ENCODE measurements at places on chromosomes 2 and 18.

- DNase-seq = no peak
Measured at GRCh38 chr18:63264871-63265270, 54.7 kb downstream of the BCL2 start.

DNA sequence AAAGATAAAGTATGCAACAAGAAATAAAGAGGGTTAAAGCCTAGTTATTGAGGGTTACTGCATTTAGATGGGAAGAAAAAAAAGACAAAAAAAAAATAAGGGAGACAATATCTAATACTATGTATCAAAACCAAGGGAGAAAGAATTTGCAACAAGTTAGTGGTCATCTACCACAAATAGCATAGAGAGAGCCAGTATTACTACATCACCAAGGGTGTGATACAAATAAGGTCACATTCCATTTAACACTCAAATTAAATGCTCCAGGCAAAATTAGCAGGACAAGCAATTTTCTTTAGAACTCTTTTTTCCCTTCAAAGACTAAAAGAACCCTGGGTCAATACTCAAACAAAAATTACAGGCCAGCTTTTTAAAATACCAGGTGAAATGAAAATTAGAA lies 115.1 kb upstream of the GULP1 start:
- DNase-seq = no peak

- DNase-seq = no peak
Measured at GRCh38 chr2:215421859-215422461, 13.9 kb downstream of the FN1 start.

DNA sequence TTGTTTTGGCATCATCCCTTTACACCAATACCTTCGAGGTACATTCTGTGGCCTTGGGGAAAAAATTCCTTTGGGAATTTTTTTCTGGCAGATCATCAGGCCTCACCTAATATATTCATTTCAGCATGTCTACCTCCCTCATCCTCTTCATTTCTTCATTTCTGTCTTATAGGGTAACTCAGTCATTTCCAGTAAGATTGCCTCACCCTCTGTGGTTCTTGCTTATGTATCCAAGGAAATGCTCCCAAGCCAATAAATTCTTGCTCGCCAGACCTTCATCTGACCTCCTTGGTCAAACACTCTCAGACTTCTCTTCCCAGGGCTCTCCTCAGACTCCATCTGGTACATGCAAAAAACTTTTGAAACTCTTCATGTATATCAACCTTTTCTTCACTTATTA lies 265.6 kb downstream of the TMX3 start:
- DNase-seq = no peak

DNA sequence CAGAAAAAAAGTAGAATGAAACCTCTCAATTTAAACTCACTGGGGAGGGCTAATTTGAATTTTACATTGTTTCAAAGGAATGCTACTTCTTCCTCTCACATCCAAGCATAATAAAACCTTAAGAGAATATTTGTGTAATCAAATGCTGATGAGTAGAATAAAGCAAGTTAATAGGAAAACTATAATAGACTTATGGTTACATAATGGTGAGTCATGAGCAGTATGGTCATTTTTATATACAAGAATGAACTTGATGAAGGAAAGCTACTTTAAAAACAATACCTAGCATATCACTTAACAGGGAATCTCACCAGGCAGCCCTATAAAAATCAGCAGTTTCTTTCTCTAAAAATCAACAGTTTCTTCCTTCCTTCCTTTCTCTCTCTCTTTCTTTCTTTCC lies 80.3 kb downstream of the VSNL1 start:
- no peak for DNase-seq

GRCh38 chr2:197137231-197137630 lies 173.3 kb downstream of the ANKRD44 start:
- DNase-seq = no peak

- no peak for DNase-seq
Measured at GRCh38 chr18:63686871-63687270, 15.9 kb upstream of the SERPINB11 start.

DNA sequence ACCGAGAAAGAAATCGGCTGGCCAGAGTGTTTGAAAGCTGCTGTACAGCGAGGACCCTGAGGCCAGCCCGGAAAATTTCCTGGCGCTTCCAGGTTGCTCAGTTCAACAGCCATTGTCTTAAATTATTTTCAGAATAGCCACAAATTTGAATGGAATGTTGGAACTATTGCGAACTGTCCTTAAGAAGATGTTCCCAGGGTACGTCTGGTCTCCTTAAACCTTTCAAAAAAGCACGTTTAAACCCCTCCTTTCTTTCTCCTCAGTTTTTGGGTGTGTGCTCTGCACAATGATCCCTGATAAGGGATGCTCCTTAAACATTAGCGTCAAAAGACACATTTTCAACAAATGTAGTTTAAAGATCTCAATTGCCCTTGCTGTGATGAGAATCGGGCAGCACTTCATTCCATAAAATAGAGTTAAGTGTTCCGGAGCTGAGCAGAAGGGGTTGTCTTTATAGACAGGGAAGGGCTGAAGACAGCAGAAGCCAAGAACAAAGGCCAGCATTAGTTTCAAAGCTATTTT lies 14.5 kb upstream of the LPIN2 start:
- no peak for DNase-seq

GRCh38 chr18:59455728-59456276 lies 96.7 kb upstream of the LMAN1 start:
- DNase-seq = no peak

DNA sequence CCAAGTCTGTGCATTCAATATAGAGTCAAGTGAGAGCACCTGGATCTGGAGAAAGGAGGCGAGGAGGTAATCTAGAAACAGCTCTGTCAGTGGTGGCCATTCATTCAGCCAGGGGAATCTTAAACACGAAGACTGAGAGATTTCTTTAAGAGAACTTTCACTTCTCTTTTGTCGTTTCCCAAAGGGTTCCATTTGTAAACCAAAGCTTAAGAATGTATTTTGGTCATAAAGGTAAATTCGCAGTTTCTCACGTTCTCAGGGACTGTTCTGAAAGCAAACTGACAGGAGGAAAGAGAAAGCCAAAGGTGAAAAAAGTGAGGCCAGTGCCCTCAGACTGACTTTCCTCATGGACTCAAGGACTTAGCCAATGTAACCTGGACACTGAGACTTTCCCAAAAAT lies 513.5 kb downstream of the CMPK2 start:
- no peak for DNase-seq

DNA sequence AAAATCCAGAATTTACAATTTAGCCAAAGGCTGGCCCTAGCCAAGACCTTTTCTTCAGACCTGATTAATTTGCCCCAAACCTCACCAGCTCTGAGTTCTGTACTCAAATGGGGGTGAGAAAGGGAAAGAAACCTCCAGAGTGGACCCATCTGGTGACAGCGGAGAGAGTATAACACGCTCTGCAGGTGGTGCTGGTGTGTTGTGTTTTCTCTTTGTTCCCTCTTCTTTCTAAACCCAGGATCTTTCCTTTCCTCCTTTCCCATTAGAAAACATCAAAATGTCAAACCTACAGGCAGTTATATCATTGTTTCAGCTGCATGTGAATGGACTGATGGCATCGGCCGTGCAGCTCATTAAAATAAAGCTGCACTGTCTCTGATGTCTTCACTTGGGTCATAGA lies 253.2 kb upstream of the SP5 start:
- no peak for DNase-seq

DNA sequence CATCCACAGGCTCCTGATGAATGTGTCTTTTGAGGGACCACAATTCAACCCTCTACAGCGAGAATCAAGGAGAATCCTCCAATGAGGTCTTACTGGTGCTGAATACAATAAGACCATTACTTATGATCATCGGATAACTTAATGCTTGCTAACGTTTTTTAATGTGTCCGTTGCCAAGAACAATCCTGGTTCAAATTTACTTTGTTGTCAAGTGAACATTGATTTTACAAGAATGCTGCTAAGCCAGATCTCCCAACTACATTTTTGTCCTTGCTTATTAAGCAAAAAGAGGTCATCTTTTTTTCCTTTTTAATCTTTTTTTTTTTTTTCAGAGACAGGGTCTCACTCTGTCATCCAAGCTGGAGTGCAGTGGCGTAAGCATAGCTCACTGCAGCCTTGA lies 93.7 kb downstream of the THNSL2 start:
- DNase-seq = no peak

DNA sequence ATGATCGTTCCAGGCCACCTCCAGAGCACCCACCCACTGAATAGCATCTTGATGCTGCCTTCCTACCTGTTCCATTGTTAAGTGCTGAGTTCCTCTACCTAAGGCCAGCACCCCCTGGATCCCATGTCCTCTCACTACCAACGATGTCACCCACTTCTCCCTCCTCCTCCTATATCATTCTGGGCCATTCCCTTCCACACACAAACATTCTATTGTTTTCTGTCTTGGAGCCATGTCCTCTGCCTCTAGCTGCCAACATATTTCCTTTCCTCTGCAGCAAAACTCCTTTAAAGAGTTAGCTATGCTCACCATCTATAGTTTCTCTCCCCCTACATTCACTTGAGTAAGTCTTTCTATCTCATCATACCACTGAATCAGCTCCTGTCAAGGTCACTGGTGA lies 64.0 kb upstream of the ACKR3 start:
- no peak for DNase-seq

DNA sequence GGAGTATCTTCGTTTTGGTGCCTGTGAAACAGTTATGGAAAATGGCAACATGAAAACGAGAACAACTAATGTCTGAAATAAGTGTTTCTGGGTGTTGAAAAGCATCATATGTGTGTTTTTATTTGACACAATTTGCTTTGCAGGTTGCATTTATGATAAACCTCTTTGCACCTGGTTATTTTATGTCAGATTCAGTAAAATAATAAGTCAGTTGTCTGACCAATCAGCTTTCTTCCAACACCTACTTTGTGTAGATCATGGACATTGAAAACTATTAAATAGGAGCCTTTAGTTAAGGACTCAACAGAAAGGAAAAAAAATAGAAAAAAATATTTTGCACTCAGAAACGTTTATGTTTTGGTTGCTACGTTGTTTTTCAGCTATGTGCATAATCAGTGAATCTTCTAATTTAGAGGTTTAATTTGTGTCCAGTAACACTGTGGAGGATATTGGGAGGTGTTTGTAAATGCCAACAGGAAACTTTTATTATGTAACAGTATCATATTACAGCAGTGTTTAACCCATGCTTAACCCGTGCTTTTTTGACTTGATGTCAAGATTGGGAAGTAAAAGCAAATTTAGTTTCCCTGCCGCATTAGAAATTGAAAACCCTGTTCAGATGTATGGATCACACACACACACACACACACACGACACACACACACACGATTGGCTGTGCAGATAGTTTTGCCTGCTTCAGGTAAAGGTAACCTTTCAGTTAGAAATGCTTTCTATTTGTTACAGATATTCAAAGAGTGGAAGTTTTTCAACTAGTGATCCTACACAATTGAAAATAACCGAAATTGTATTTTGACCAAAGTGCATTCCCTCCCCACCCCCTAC lies 2.6 kb downstream of the PKP4 start:
- no peak for DNase-seq

GRCh38 chr2:2705871-2706270 lies 374.8 kb upstream of the MYT1L start:
- DNase-seq = no peak

GRCh38 chr2:226829721-226830631 lies 5.9 kb upstream of the RHBDD1 start:
- DNase-seq = no peak

GRCh38 chr2:200662727-200663126 lies 76.9 kb downstream of the AOX1 start:
- DNase-seq = no peak

GRCh38 chr18:8602040-8602439 lies 7.2 kb upstream of the RAB12 start:
- DNase-seq = no peak

DNA sequence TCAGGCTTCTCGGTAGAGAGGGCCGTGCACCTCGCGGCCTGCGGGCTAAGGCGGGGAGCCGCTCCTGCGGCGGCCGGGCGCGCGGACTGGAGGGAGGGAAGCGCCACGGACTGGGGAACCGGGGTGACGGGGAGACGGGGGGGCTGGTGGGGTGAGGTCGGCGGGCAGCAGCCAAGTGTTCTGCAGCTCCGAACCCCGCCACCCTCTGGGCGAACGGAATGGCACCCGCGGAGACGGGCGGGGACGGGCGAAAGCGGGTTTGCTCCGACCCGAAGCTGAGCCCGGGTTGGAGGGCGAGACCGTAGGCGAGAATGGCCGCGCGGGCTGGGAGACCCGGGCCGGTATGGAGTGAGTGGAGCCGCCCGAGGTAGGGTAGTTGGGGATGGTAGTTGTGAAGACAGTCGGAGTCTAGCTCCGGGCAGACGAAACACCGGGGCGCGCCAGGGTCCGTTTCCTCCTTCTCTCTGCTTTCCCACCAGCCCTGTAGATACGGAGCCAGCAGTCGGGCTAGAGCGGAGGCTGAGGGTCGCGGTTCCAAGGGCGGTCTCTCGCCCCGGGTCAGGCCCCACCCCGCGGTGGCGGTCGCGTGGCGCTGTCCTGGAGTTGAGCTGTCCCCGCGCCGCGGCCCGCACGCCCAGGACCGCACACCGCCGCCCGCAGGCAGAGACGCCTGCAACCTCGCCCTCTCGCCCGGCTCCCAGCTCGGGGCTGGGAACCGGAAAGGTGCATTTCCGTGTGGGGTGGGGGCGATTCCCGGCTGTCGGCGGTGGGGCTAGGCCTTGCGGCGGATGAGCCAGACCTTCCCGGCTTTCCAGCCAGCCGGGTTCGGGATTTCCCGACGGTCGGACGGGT lies 160.3 kb upstream of the SIX2 start:
- DNase-seq = peak; percentile 9

DNA sequence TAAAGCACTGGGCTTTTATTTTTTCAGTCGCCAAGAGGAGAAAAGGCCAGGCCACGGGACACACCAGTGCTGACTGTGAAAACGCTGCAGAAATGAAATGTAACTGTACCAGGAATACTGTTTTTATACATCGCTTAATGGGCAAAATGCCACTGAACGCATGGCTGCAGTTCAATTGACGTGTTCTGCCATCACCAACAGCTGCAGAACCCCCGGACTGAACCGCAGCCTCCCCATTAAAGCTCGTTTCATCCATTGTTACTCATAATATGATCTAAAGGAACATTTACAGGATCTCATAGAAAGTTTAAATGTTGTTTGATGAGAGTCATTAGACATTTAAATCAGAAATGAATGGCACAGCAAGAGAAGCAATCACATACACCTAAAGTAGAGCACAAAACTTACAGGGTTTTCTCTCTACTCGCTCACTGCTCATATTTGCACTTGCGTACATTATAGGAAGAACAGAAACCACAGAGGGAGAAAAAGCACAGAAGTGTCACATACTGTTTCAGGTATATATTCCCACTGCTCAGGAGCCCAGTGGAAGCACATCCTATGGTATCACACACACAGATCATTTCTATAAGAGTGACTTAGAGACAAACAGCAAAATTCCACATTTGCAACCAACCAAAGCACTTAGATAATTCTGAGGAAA lies 35.3 kb downstream of the TCF4 start:
- no peak for DNase-seq

GRCh38 chr2:13504808-13505207 lies 788.1 kb downstream of the TRIB2 start:
- DNase-seq = no peak

GRCh38 chr2:239154971-239155805 lies 245.6 kb downstream of the HDAC4 start:
- no peak for DNase-seq

GRCh38 chr2:231524477-231525247 lies 5.6 kb downstream of the NMUR1 start:
- DNase-seq = no peak

GRCh38 chr18:11050966-11051365 lies 98.4 kb downstream of the PIEZO2 start:
- DNase-seq = no peak

GRCh38 chr2:67619204-67619603 lies 222.1 kb downstream of the ETAA1 start:
- no peak for DNase-seq
